ENCODE measurements at places on chromosomes 12 and 14.

DNA sequence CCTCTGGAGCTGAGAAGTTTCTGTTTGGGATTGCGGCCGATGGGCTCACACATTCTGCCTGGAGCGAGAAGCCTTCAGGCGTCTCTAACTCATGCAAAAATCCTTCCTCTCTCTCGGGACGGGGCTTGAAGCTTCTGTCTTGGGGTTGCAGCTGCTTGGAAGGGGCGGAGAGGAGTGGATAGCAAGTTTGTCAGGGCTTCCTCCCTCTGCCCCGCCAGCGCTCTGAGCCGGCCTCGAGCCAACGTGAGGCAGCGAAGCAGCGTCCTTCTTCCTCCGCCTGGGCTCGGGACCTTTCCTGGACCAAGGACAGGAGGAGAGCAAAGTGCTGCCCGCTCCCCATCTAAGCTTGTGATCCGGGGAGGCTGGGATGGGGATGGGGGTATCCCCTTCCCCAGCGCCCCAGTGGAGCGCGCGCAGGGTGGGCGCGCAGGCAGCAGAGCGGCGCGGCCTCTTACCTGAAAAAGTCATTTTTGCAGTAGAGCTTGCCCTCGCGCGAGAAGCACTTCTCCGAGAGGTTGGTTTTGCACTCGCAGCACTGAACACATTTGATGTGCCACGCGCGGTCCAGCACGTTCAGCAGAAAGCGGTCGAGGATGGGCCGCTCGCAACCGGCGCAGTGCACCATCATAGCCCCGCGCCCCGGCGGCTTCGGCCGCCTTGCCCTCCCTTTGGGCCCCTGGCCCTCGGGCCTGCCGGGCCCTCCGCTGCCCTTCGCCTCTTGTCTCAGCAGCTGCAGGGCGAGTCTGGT lies 626 bp downstream of the LHX5 start:
- DNase-seq, result no peak

GRCh38 chr12:63802012-63802608 lies 22.4 kb downstream of the RXYLT1 start:
- DNase-seq, result no peak

- no peak for DNase-seq
These were observed 753 bp downstream of the RPH3A start for GRCh38 chr12:112792301-112792700.

DNA sequence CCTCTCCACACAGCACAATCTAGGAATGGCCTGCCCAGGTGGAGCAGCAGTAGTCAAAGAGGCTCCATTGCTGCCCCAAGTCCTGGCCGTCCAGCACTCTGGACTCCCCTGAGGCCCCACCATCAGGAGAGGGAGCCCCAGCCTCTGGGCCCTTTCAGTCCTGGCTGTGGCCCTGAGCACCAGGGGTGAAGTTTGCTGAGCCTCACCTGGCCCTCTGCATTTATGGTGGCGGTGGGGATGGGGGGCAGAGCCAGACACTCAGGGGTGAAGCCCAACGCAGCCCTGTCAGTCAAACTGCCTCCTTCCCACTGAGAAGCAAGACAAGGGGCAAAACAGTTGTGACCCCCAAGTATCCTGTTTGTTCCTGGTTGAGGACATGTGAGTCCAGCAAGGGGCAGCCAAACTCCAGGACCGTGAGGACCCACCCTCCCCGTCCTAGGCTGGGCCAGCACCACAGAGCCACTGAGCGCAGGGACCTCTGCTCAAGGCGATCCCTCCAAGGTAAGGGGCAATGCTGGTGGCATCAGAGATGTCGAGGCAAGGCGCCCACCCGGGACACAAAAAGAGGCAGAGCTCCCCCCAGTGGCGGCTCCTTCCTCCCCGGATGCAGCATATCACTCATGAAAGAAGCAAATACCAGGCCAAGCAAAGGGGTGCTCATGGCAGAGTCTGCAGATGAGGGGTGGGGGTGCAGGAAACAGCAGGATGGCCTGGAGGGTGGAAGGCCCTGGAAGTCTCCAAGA lies 4.8 kb upstream of the AMN start:
- no peak for DNase-seq

GRCh38 chr14:99080306-99080705 lies 191.7 kb downstream of the BCL11B start:
- DNase-seq, result no peak

DNA sequence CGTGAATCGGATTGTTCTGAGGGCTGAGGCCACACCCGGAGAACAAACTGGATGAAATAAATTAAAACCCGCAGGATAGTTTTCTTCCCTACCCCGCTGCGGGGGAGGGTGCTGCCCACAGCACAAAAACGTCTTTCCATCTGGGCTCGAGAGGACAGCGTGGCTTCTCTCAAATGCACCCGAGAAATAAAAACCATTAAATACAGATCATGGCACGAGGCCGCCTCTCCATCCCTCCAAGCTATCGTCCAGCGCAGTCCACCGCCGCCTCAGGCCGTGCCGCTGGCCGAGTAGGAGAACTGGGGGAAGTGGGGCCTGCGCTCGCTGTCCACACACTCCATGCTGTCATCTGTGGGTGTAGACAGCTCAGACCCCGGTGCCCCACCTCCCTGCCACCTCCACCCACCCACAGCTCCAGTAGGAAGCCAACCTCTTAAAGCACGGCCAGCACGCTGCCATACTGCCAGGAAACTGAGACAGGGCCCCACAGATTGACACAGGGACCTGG lies 17.2 kb downstream of the SIVA1 start:
- no peak for DNase-seq

- DNase-seq, result no peak
These were observed 5.7 kb upstream of the DNAAF2 start for GRCh38 chr14:49640540-49641417.

DNA sequence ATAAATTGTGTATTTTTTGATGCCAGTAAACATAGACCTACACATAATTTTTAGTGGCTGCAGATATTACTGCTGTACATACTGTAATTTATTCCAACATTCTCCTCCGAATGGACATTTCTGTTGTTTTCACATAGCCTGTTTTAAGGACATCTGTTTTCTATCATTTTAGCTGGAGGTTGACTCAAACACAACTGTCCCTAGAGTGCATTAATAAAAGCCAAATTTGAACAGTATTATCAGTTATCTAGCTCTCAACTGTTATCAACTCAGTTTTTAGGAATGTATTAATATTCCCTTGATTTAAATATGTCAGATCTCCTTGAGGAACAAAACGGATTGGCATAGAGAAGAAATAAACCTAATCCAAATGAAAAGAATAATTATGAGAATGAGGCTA lies 17.2 kb upstream of the PIWIL1 start:
- no peak for DNase-seq

GRCh38 chr14:72104011-72104613 lies 171.9 kb downstream of the RGS6 start:
- no peak for DNase-seq

DNA sequence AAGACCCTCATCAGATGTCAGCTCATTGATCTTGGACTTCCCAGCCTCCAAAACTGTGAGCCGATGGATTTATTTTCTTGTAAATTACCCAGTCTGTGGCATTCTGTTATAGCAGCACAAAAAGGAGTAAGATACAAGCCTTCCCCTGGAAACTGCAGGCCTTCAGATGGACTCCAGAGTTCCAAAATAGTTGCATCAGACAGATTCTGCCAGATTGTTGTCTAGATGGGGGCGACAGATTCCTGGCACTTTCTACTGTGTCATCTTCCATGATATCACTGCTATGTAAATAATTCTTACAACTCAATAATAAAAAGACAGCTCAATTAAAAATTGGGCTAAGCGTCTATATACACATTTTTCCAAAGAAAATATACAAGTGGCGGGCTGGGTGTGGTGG lies 17.2 kb upstream of the MARK3 start:
- no peak for DNase-seq

DNA sequence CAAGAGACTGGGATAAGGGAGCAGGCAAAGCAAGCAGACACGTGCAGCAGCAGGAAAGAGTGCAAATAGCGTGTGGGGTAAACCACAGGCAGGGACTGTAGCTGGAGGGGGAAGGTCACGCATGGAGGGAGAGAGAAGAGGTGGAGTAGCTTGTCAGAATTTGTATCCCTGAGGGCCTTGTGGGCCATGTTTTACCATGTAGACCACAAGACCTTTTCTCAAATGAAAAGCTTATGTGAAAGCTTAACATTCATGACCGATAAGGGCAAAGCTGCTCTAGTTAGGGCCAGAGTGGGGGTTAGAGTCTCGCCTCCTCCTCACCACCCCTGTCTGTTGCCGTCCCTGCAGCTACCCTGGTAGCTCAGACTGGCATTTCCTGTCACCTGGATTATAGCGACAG lies 152.9 kb upstream of the E2F7 start:
- DNase-seq, result no peak

- DNase-seq, result no peak
These were observed 8.9 kb downstream of the DCP1B start for GRCh38 chr12:1995205-1995896.

- no peak for DNase-seq
These were observed 585.5 kb upstream of the ATXN7L3B start for GRCh38 chr12:73951956-73952703.

DNA sequence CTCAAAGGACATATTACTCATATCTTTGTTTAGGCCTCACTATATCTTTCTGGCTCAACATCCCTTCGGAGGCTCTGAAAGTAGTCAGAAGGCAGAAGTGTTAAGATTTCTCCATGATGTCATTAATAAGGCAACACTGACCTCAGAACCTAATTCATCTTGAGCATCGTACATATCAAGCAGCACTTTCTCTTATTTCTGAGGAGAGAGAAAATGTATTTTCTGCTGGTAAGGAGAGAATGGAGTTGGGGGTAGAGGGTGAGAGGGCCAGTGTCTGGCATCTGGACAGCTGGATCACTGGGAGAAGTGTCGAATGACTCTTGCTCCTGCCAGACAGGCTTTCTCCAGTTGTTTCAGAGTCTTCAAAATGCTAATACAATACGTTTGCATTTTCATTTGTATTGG lies 213.2 kb upstream of the PRICKLE1 start:
- no peak for DNase-seq

DNA sequence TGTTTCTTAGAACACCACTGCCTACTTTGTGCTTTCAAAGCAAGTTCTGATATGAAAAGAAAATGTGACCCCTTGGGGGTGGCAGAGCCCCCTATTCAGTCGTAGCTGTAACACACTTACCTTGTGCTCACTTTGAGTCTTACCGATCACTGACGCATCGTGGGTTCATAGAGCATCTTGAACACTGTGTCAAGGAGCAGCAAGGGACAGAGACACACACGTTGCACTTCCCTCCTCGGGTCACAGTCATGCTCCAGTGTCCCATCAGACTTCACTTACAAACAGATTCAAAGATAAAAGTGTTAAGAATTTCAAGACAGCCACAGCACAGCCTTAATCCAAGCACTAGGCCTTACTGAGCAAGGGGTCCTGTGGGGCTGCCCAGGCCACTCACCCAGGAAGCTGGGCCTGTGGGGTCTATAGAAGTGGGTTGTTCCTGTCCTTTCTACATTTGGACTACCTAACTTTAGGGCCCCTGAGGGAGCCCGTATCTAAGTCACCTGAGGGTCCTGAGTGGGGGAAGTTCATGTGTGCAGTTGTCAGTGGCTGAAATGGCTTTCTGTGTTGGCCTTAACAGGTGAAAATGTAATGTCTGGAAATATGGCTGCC lies 75.4 kb upstream of the BDKRB2 start:
- DNase-seq, result no peak

- no peak for DNase-seq
These were observed 25.7 kb upstream of the CERS5 start for GRCh38 chr12:50192908-50193307.

GRCh38 chr14:74882103-74882920 lies 596 bp downstream of the DLST start:
- DNase-seq, result no peak

GRCh38 chr12:2940564-2940963 lies 18.6 kb upstream of the TEAD4 start:
- DNase-seq, result no peak

DNA sequence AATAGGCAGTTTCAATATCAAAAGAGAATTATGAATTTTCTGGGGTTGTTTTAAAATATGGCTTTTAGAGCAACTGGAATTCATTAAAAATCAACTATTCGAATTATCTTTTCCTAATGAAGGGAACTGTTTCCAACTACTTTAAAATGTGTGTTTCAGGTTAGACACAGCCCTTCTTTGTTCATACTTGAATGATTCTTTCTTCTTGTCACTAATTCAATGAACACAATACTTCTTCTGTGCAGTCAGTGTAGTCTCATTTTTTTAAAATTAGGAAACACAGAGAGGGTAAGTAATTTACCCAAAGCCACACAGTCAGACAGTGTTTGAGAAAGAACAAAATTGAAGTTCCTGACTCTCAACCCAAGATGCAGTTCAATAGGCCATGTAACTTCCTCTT lies 414.0 kb downstream of the CCDC91 start:
- no peak for DNase-seq

- peak; percentile 93 for DNase-seq
These were observed 12.9 kb downstream of the GNG2 start for GRCh38 chr14:51873221-51873893.

- DNase-seq, result no peak
These were observed 4.1 kb upstream of the CRIP1 start for GRCh38 chr14:105482486-105483110.

DNA sequence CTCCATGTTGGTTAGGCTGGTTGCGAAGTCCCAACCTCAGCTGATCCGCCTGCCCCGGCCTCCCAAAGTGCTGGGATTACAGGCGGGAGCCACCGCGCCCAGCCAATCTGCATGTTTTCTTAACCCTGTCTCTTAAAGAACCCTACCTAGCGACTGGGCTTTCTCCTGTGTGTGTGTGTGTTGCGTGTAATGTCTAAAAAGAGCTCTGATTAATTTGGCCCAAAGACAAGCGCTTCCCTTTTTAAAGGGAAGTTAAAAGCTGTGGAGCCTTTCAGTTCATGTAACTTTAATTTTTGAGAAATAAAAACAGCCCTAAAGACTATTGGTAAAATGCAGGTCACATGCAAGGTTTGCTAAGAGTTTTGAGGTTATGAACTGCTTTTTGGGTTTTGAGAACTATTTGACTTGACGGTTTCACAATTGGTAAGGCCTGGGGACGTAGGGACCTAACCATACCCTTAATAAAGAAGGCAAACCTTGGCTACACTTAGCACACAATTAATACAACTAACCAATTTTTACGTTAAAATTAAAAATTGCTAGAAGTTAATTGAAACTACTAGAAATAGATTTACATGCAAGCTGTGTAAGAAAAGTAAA lies 103.2 kb downstream of the KCNMB4 start:
- DNase-seq, result no peak

- DNase-seq, result no peak
These were observed 16.3 kb downstream of the ALX1 start for GRCh38 chr12:85296362-85296761.

GRCh38 chr12:77060883-77061240 lies 4.5 kb downstream of the E2F7 start:
- no peak for DNase-seq

GRCh38 chr14:103006106-103006505 lies 51.2 kb downstream of the CDC42BPB start:
- no peak for DNase-seq
